T follicular helper cell (primary cell): ENCODE measurements at places on chromosomes 7 and 10.

DNA sequence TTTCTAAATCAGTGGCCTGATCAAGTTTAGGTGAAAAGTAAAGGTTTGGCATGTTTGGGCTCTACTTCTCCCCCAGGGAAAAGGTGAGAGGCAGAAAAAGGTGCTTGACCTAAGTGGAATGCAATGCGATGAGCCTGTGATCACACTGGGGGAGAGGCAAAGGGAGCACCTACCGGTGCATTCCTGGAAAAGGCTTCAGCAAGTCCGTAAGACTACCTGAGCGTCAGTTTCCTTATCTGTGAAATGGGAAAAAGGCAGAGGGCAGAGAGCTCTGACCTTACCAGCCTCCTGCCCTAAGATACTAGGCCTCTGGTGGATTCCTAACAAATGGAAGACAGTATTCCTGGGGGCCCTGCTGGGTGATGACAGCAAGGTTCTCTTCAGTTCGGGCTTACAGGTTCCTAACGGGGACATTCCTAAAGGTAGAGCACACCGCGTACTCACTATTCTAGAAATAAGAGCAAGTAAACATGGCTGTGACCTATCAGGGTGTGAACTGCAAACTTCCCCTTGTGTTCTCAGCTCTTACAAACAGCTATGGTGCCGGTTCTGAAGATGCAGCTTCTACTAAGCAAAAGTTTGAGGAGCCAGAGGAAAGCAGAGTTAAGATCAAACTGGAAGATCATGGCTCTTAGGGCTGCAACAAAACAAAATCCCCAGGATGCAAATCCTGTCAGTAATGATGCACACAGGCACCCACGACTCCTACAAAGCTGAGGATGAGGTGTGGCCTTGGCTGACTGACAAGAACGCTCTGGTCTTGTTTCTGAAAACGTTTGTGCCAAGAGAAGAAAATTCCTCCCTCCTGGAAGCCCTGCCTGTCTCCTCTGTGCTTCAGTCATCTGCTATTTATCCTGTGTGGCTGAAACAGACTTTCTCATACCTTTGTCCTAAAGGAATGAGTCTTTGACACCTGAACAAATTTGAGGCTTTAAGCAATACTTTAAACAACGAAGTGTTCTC is 13.3 kb upstream of the ACSL5 start:
- DNase-seq: no peak

GRCh38 chr10:56679578-56679977 is 318.5 kb upstream of the ZWINT start:
- no peak for DNase-seq

DNA sequence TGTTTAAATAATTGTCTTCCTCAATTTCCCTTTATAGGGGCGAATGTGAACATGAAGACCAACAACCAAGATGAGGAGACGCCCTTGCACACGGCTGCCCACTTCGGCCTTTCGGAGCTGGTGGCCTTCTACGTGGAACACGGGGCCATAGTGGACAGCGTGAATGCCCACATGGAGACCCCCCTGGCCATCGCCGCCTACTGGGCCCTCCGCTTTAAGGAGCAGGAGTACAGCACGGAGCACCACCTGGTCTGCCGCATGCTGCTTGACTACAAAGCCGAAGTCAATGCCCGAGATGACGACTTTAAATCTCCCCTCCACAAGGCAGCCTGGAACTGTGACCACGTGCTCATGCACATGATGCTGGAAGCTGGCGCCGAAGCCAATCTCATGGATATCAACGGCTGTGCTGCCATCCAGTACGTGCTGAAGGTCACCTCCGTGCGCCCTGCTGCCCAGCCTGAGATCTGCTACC is 42.1 kb downstream of the ASB4 start:
- no peak for DNase-seq

DNA sequence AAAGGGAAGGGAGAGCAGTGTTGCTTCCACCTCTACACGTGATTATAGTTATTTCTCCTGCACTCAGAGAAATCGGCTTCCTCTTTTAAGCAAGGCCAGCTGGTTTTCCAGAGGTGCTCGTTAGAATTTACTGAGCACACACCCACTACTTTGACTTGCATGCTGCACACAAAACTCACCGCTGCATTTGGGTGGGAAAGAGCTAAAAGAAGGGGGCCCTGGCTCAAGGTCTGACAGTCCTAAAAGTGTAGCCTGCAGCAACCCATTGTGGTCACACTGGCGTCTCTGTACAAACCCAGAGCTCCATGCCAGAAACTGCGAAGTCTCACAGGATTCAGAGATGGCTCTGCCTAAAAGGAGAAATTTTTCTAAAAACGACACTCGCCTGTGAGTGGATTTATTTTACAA is 133.7 kb downstream of the SLC25A13 start:
- DNase-seq: no peak

GRCh38 chr10:26503911-26504310 is 65.8 kb downstream of the APBB1IP start:
- no peak for DNase-seq
